ENCODE measurements at places on chromosomes 3 and 15.

- DNase-seq: no peak
Measured at GRCh38 chr3:13197281-13197680, 124.1 kb upstream of the IQSEC1 start.

DNA sequence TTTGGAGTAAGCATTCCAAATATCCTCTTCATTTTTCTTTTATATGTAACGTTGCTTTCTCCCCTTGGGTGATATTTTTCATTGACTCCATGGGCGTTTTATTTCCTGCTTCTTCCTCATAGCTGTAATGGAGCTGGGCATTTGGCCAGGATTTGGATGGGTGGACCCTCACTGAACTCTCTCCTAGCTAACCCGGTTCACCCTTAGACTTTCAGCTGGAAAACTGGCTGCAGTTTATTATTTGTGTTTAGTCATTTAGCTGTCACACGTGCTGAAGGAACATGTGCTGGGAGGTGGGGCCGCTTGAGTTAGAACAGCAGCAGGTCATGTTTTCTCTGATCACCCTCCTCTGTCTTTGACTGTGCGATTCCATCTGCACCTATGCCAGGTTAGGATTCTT is 407.6 kb downstream of the ZIC1 start:
- no peak for DNase-seq

DNA sequence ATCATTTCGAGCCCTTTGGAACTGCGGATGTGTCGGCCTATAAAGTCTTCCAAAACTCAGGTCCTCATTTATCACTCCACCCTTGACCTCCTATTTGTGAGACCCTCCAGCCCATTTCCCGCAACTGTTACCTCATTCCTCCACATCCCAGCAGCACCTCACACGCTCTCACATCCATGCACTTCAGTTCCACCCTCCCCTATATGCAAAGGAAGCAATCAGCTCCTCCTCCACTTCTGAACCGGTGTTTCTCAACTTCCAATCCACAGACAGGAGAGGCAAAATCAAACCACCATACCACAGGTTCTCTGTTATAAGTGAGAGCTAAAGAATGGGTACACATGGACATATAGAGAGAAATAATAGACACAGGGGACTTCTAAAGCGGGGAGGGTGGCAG is 36.7 kb upstream of the MECOM start:
- no peak for DNase-seq

DNA sequence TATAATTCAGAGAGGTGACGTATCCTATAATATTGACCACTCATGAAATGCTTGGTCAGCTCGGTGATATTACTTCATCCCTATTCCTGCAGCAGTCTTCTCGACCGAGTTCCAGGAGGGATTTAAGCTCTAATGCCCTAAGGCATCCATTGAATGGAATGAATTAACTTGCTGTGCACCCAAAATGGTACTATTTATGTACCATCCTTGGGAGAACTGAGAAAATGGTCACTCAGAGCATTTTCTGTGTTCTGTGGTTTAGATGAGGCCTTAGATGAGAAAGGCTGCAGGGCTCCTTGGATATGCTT is 638 bp downstream of the BLOC1S6 start:
- no peak for DNase-seq

- DNase-seq: no peak
Measured at GRCh38 chr3:32432711-32433530, 41.3 kb downstream of the CMTM7 start.

DNA sequence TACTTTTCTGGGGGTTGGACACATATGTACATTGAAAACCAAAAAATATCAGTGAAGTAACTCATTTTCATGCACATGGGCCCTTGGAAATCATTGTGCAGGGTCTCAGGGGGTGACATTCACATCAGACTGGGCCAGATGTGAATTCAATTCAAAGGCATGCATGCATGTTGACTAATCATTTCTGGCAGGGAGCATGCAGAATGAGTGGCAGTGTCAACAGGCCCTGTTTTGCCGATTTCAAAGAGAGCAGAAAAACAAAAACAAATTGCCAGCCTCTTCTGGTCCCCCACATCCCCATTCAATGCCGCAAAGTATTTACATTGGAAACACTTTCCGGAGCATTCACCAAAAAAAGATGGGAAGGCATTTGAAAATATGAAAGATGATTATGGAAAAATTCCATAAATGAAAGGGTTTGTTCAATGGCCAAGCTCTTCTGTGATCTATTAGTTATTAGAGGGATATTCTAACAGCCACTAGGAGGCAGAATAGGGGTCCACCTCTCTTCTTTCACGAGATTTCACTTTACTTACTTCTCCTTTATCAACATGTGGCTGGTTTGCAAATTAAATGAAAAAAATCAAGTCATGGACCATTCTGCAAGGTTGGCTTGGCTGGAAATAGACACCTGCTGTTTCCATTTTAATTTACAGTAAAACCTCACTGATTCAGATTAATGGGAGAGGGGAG is 119.9 kb upstream of the FEZF2 start:
- no peak for DNase-seq

- DNase-seq: no peak
Measured at GRCh38 chr15:47514200-47514652, 203.1 kb upstream of the SEMA6D start.

DNA sequence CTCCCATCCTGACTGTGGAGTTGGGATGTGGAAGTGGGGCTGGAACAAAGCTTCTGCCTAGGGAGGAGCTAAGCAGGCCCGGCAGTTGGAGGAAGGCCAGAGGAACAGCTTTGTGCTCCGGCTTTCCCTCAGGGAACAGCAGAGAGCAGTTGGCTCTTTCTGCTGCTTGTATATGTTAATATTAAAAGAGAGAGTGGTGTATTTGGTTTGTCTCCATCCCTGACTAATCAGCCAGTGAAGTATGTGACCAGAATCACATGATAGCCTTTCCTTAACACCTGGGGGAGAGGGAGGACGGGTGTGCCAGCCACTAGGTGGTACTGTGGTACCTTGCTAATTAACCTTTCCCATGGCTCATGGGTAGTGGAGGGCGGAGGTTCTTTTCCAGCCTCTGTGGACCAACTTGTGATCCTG is 10.0 kb downstream of the EIF2B5 start:
- no peak for DNase-seq

Data from stimulated activated CD4-positive, alpha-beta T cell treated with anti-CD3 and anti-CD28 coated beads, TNF-alpha, amount 100 ng/mL, for 1 hour (primary cell).